ENCODE measurements at places on chromosomes 16 and 17. TPM values are rescaled to one million over a fixed set of nuclear protein-coding genes. Genes with fewer than 3 reads are reported as not detected.
A peak's percentile ranks its signal among the peaks of the same experiment; 100 is the strongest.

PYY gene
- 0.17 TPM for polyA plus RNA-seq

TMEM204 gene
- polyA plus RNA-seq = 21.0 TPM

DNA sequence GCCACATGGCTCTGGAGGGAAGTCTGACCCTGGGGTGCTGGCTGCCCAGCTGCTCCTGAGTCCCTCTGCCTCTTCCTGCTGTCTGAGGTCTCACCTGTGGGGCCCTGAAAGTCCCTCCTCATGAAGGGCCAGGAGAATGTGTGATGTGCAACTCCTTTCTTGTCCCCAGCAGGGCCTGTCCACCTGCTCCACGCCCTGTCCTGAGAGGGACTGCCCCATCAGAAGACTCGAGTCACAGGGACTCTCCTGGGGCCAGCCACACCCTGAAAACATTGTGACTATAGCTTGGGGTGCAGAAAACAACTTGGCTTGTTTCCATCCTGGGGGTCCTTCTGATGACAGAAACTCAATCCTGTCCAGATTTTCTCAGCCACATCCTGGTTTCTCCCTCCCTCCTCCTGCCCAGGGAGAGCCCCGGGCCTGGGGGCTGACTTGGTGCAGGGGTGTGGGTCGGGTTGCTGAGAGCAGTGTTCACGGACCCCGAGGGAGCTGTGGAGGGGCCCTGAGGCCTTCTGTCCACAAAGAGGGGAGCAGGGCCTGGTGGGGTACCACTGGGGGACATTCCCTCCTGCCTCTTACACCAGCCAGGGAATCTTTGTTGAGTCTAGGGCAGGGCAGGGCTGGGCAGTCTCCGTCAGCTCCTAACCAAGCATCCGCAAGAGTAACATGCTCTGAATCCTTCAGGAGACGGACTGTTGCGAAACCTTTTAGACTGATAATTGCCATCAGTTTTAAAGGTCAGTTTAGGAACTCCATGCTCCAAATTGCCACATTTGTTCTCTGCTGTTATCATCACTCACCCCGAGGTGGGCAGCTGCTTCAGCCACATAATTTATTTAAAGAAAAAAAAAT lies 45.9 kb downstream of the NT5M start:
- DNase-seq = no peak

DNA sequence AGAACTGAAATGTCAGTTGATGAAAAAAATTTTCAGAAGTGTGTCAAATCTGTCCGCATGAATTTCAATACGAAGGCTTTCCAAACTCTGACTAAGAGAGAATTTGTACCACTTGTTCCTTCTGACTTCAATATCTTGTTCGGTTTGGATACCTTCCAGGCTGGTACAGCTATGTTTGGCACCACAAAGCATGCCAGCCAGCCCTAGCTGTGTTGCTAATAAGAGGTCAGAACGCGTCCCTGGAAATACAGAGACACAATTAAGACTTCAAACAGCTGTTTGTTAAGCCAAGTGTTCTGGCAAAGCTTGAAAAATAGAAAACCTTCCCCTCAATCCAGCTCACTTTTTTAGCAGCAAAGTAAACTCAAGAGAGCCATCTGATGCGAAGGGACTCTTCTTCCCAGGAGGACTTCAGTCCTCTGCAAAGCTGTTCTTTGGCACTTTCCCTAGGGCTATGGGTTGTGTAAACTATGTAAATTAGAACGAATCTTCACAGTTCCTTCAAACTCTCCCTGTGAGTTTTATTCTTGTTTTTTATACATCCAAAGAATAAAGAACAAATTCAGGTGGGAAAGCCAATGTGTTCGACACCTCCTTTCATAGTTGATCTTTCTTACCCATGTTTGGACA lies 35.1 kb downstream of the GRB2 start:
- DNase-seq = no peak

DNA sequence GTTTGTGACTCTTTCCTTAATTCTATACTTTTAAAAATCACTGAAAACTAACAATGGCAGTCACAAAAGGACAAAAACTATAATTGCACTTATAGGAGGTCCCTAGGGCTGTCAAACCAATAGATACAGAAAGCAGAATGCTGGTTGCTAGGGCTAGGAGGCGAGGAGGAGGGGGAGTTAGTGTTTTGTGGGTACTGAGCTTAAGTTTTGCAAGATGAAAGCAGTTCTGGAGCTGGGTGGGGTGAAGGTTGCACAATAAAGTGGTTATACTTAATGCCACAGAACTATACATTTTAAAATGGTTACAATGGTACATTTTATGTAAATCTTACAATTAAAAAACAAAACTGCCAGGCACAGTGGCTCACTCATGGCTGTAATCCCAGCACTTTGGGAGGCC lies 27.3 kb downstream of the NUBP1 start:
- no peak for DNase-seq

DNA sequence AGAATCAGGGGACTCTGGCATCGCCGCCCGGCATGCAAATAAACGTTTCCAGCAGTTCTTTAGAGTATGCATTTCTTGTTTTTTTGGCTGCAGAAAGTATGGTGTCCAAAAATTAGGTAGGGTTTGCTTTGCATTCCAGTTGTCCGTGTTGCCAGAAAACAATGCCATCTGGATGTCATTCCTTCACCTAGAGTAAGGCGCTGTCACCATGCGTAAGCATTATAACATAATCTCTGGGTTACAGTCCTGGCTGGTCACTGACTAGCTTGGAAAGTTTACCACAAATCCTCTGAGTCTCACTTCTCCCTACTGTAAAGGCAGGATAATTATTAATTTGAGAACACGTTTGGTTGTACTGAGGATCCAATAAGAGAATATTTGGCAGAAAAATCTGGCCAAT lies 457.7 kb downstream of the XYLT1 start:
- no peak for DNase-seq

SLC9A5 gene
- polyA plus RNA-seq = 19.4 TPM

HS3ST2 gene
- polyA plus RNA-seq = not detected

DNA sequence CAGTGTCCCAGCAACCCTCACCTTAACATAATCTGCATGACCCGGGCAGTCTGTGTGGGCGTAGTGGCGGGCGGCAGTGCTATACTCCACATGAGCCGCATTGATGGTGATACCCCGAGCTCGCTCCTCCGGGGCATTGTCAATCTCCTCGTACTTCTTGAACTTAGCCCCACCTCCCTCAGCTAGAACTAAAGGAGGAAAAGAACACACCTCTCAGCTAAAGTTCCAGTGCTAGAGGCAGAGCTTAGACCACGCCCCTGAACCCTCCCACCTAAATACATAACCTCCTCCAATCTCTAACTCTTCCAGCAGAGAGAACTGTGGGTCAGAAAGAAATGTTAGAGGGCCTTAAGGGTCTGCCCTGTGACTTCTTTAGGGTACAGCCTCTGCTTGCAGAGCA lies 855 bp downstream of the TUFM start:
- DNase-seq = no peak

DNA sequence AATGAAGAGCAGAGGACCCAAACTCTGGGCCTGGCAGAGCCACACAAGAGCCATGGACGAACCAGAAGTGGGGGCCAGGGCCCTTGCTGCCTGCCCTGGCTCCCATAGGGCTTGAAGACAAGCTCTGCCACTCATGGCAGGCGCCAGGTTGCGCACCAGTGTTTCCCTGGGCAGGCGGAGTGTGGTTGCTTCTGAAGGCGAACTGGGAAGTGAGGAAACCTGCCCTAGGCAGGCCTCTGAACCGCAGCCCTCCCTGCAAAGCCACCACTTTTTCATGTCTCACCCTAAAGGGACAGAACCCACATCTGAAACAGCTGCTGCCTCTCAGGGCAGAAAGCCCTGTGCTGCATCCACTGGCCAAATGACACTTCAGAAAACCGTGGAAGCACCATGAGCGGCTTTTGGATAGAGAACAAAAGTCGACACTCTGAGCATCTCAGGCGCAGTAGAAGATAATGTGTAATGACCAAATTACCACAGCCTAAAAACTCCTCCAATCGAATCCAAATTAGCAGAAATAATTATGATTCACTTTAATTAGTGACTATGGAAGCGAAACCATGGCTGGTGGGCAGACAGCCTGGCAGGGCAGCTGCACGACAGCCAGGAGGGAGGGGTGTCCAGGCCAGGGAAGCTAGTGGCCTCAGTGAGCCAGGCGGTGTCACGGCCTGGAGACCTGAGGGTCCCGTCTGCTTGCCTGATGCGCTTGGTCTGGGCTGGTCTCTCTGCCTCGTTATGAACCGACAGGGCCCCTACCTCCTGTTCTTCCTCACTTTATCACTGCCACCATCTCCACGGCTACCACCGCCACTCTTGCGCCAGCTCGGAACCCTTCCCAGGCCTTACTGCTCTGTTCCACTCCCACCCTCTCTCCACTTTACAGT lies 59.1 kb downstream of the PRMT7 start:
- no peak for DNase-seq

DNAI2 gene
- polyA plus RNA-seq = 5.6 TPM

- no peak for DNase-seq
These were observed 2.2 kb downstream of the WDR81 start for GRCh38 chr17:1726626-1727257.

GRCh38 chr17:28189667-28190066 lies 129.3 kb upstream of the TMEM97 start:
- DNase-seq = no peak

DNA sequence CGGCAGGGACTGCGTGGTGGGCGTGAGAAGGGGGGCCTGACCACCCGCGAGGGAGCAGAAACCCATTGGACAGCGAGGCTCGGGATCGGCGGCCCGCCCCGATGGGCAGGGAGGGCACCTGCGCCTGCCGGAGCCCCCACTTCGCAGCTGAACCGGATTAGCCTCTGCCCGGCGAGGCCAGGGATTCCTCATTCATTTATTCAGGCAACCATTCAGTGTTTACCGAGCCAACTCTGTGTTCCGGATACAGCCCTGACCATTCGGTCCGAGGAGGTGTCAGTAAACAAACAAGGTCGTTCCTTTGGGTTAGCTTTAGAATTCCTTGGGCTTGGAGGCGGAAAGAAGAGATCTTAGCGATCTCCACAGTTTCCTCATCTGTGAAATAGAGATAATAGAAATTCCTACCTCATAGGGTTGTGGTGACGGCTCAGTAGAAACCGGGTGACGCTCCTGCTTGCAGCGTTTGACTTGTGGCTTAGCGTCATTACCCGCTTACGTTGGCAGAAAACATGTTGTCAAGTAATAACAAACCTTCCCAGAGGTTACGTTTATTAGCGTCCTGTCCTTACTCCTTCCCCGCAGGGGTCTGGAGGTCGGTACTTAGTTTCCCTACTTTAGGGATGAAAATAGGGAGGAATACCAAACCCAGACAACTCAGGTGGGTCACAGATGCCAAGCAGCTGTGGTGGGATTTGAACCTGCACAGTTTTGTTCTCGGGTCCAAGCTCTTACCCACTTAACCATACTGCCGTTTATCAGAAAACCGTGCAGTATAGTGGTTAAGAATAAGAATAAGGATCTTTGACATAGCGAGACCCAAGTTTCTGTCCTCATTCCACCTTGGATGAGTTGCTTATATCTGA lies 893 bp downstream of the POLR3E start:
- DNase-seq = peak; percentile 75

DNA sequence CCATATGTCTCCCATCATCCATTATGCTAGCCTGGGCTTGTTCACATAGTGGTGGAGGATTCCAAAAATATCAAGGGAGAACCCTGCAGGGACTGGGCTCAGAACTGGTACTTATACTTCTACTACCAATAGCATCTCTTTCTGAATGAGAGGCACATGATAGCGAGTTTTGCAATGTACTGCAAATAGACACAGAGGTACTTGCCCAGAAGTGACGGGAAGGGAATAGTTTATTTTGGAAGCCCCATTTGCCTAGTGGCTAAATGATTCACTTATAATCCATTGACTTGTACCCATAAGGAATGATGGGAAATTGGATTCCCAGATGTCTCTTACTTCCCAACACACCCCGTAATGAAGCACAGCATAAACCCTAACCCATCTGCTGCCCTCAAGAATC lies 124.8 kb upstream of the ERCC4 start:
- DNase-seq = no peak

SMIM5 gene
- polyA plus RNA-seq = 2.0 TPM

STX1B gene
- polyA plus RNA-seq = 0.43 TPM

ARSG gene
- 4.1 TPM for polyA plus RNA-seq

- no peak for DNase-seq
These were observed 1.7 kb upstream of the LASP1 start for GRCh38 chr17:38867968-38868816.

C17orf113 gene
- 3.6 TPM for polyA plus RNA-seq

GRCh38 chr17:3447625-3448024 lies 14.0 kb upstream of the OR1E2 start:
- no peak for DNase-seq

GRCh38 chr17:82957469-82957795 lies 117.6 kb upstream of the ZNF750 start:
- no peak for DNase-seq

RCVRN gene
- 0.33 TPM for polyA plus RNA-seq

DNA sequence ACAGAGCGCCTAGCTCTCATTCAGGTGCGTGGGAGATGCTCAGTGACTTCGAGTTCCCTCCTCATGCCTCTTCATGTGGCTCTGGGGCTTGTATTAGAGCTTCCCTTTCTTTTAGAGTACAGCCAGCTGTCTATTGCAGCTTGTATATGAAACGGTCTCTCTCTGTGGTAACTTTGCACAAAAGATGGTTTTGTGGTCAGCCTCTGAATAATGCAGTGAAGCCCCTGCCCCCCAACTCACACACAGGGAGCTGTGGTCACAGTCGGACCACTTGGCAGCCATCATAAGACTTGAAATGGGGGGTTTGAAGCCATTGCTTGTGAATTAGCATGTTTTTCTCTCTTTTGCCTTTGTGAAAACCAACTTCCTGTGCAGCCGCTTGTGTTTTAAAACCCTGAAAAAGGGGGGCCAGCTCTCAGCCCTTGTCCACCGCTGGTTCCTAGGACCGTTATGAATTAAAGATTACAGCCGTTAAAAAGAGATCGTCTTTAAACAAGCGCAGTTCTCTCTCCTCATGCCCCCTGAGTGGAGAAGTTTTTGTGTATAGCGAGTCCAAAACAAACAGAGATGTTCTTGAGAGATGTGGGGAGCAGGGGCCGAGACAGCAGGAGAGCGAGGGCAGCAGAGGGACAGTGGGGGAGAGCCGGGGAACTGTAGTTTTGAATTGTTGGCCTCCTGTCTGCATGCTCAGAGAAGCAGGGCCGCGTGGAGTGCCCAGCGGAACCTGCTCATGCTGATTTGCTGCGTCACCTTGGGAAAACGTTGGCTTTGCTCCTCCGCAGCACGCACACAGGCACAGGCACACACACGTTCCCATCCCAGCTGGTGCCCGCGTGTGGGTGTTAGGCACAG lies 199.0 kb downstream of the MSI2 start:
- DNase-seq = no peak

CRAMP1 gene
- polyA plus RNA-seq = 27.0 TPM
